Activated CD4-positive, alpha-beta T cell treated with anti-CD3 and anti-CD28 coated beads for 24 hours (primary cell): ENCODE measurements at places on chromosomes 13 and 19.

DNA sequence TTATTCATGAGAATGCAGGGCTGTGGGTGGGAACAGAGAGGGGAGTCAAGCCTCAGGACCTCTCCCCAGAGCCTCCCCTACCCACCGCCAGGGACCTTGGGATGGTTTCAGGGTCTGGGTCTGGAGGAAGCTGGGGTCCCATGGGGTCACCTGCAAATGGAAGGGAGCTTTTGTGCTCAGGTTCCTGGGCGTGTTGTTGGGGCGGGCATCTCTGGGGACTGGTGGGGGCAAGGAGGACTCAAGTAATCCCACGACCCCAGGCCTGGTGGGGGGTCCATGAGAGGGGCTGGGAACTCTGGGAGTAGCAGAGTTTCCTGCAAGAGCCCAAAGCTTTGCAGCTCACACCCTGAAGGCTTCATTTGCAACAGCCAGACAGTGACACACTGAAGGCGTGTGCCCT, 60.2 kb downstream of the UNC13A start:
- DNase-seq = no peak

- no peak for DNase-seq
Observed at GRCh38 chr13:111153977-111154332, 38.8 kb downstream of the ARHGEF7 start.

DNA sequence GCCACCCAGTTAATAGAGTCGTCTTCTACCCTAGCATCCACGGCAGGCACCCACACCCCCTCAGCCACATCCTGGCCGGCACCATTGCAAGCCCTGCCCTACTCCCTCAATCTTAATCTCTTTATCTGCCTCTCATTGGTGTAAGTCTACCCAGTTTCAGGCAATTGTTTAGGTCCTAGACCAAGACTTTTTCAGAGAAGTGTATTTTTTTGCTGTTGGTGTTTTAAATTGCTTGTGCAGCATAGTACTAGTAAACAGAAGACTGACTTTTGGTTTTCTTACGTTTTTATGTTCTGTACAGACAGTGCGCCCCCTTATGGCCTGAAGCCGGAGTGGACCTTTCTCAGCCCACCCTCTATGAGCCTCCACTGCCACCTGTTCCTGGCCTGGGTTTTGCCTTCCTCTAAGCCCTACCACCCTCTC, 2.3 kb upstream of the LCP1 start:
- DNase-seq = peak; percentile 67

DNA sequence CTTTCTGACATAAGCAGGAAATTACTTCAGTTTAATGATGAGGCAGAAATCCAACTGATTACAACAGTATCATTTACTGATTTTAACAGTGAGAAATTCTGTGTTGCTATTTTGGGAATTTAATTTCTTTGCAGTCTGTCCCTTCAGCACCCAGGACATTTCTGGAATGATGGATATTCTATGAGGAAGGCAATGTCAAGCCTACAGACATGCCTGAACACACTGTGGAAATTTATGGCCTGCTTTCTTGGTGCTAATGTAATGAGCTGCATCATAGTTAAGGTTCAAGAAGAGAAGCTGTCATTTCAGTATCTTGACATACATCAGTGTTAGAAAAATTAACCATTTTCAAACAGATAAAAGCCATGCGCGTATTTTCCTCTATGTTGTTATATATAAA, 87.7 kb downstream of the SLITRK1 start:
- DNase-seq = no peak

- no peak for DNase-seq
Observed at GRCh38 chr19:11576227-11576626, 1.2 kb downstream of the ACP5 start.

DNA sequence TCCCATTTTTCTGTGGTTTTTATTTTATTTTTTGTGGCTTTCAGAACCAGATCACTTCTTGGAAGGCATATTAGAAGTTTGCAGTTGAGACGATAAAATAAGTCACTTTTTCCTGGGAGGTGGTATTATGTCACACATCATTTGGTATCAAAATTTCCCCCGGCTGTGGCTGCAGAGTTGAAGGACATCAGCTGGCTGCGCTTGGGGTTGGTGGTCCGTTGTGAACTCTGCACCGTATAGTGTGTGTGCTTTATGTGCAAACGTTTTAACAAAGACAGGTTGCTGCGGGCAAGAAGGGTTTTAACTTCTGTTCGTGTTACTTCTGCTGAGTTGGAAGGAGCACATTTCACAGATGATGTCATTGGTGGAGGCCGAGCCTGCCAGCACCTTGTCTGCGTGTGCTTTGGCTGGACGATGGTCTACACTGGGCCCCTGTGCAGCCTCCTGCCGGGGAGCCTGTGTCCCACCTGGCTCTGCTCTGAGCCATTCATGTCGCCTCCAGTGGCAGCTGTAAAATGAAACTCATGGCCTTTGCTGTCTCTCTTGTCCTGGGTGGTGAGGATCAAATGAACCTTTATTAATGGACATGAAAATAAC, 9.6 kb downstream of the ATP11A start:
- no peak for DNase-seq

DNA sequence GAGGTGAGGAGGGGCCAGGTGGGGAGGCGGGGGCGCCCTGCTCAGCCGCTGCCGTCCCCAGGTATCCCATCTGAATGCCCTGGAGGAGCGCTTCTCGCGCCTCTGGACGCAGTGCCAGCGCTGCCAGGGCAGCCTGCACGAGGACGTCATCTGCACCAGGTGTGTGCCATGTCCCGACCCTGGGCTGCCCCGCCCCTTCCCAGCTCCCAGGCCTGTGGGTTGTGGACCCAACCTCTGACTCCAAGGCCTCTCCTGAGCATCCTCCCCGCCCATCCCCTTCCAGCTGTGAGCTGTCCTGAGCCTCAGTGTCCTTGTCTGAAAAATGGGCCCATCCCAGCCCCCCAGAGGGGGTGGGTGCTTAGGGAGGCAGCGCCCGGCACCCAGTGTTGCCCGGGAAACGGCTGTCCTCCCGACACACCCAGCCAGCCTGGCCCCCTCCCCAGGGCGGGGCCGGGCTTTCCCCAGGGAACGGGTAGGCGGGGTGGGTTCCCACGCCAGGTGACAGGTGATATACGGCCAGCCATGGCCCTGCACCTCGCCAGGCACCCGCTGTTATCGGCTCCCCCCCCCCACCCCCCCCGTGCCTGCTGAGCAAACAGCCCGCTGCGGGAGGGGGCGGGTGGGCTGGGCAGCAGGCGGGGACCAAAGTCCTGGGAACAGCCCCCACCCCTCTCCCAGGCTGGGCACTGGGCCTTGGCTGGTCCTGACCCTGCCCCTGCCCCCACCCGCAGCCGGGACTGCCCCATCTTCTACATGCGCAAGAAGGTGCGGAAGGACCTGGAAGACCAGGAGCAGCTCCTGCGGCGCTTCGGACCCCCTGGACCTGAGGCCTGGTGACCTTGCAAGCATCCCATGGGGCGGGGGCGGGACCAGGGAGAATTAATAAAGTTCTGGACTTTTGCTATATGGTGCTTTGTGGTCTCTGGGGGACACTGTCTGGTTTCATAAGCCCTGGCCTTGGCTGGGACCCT, 1.3 kb upstream of the SPIB start:
- DNase-seq = no peak

GRCh38 chr13:42056583-42056982, 8.1 kb downstream of the DGKH start:
- no peak for DNase-seq
